Frontal cortex (tissue), 4 donors: ENCODE measurements at places on chromosomes 13 and 19. TPM values are rescaled to one million over a fixed set of nuclear protein-coding genes. Genes with fewer than 3 reads are reported as not detected.

ZNF66 gene
- 16.3 TPM for total RNA-seq

GRCh38 chr13:31192306-31192705 is 7.5 kb upstream of the B3GLCT start:
- no peak for DNase-seq

BCAM gene
- 5.7 TPM for total RNA-seq

- no peak for DNase-seq
These were observed 17.8 kb upstream of the EMC10 start for GRCh38 chr19:50458396-50459066.

DNA sequence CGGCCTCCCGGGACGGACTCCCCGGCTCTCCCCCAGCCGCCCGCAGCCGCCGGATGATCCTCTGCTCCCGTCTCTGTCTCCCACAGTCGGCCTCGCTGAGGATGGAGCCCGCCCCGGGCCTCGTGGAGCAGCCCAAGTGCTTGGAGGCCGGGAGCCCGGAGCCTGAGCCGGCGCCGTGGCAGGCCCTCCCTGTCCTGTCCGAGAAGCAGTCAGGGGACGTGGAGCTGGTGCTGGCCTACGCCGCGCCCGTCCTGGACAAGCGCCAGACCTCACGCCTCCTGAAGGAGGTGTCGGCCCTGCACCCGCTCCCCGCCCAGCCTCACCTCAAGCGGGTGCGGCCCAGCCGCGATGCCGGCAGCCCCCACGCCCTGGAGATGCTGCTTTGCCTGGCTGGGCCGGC is 6.8 kb downstream of the ADAT3 start:
- DNase-seq = no peak

GRCh38 chr19:17686023-17686521 is 2.1 kb downstream of the UNC13A start:
- DNase-seq = no peak

DNA sequence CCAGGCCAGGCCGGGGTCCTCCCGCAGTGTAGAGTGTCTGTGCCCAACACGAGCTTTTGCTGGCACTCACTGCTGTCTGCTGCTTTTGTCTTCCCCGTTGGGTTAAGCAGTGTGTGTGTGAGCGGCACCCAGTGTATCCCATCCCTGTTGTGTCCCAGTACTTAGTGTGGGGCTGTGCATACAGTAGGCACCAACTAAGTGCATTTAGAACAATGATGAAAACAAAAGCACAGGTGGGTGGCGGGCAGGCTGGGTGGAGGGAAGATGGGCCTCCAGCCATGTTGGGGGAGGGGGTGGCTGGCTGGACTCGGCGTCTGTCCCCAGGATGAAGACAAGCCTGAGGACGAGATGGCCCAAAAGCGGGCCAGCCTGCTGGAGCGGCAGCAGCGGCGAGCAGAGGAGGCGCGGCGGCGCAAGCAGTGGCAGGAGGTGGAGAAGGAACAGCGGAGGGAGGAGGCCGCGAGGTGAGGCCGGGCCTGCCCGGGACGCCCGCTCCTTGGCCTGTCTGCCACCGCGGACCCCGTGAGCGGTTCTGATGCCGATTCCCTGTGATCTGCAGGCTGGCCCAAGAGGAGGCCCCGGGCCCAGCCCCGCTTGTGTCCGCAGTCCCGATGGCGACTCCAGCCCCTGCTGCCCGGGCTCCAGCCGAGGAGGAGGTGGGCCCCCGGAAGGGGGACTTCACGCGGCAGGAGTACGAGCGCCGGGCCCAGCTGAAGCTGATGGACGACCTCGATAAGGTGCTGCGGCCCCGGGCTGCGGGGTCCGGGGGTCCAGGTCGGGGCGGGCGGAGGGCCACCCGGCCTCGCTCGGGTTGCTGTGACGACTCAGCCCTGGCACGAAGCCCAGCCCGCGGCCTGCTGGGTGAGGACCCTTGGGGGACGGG is 14.2 kb downstream of the XAB2 start:
- DNase-seq = no peak

DNA sequence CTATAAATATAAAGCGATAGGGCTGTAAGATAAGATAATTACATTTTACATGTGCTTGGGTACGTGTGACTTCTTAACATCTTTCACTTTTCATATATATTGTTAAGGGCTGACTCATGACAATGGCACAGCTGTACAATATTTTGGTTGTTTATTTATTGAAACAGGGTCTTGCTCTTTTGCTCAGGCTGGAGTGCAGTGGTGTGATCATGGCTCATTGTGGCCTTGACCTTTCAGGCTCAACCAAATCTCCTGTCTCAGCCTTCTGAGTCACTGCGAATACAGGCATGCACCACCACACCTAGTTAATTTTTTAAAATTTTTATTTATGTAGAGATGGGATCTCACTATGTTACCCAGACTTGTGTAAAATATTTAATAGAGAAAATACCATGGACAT is 2532.4 kb upstream of the PCDH20 start:
- DNase-seq = no peak

SYCN gene
- total RNA-seq = not detected

DNA sequence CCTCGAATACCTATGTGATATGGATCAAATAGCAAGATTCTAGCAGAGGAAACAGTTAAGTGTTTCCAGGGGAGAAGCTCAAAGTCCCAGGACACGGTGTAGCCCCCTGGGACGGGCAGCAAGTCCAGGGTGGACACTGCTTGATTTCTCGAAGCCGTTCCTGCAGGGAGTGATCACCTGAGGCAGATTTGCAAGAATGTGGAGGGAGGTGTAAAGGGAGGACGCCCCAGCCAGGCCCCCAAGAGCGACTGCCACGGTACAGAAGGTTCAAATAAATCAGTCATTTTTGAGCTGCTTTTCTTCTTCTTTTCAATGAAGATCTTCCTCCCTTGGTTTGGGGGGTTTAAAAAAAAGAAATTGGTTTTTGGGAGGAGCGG is 41.4 kb downstream of the KLF2 start:
- no peak for DNase-seq

ZFR2 gene
- 4.1 TPM for total RNA-seq

PSG7 gene
- not detected for total RNA-seq

GJA3 gene
- not detected for total RNA-seq

DNA sequence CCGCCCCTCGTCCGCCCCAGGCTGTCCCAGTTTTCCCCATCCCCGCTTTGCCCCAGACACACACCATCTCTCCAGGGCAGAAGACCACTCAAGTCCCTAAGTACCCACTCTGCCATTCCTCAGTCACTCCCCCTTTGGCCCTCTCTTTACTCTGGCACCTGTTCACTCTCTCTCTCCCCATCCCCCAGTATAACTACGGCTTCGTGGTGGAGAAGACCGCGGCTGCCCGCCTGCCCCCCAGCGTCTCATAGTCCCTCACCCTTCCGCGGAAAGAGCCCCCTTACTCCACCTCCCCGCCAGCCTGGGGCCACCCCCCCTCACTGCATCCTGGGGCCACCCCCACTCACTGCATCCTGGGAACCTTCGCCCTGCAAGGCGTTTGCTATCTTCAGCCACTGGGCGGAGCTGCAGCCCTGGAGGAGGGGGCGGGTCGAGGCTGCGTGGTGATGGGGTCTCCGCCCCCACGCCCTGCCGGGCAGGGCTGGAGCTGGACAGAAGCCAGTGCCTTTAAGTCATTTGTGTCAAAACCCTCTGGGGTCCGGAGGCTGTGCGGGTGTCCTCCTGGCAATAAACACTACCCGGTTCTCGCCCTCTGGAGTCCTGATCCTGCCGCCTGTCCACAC is 5.0 kb downstream of the MVB12A start:
- no peak for DNase-seq

- DNase-seq = peak; percentile 83
These were observed 7.5 kb downstream of the EMP3 start for GRCh38 chr19:48332662-48333466.

ZNF91 gene
- total RNA-seq = 624 TPM

- DNase-seq = no peak
These were observed 74.7 kb downstream of the ZNF429 start for GRCh38 chr19:21580101-21580500.

GJB6 gene
- 12.6 TPM for total RNA-seq

DNA sequence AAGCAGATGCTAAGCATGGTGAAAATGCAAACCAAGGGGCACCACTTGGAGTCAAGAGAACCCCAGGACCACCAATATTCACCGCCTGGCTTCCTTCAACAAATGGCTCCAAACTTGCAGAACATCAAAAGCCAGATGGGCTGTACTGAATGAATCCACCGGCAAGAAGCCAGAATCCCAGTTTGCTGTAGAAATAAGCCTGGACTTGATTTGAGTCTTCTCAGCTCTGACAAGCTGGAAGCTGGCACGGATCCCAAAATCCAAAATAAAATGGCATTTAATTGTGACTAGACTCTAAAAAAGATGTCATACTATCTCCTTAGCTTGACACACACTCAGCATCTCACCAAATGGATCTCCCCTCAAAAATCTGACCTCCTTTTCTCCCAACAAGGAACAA is 11.9 kb downstream of the EFNB2 start:
- no peak for DNase-seq

DNA sequence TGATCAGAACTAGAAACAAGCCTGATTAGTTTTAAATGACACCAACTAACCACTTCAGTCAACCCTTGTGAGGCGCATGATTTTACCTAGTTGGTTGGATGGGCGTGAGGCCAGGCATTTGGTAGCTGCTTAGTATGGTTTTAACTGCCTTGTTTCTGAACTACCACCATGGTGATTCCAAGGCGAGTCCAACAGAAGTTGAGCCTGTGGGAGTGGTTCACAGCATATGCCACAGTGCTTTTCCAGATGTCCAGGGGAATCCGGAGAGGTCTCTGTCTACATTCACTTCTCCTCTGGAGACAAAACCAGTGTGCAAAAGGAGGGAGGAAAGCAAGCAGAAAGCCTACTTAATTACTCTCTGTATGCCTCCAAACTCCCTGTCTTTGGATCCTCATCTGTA is 524.1 kb downstream of the GPC6 start:
- DNase-seq = no peak

- no peak for DNase-seq
These were observed 9.6 kb upstream of the ZC3H13 start for GRCh38 chr13:46062185-46062584.
